ENCODE measurements at places on chromosomes 16 and 17. TPM values are rescaled to one million over a fixed set of nuclear protein-coding genes. Genes with fewer than 3 reads are reported as not detected.

- H3K36me3 ChIP-seq = no peaks in the 10 kb centered on the region
- H3K27me3 ChIP-seq = no peaks in the 10 kb centered on the region
- DNase-seq = no peak
- H3K27ac ChIP-seq = no peak overlapping the region
These were observed 1.1 kb downstream of the UNC13D start for GRCh38 chr17:75842963-75843576.

Gene CNTNAP4
- total RNA-seq = not detected

Gene HIC1
- 1.4 TPM for total RNA-seq

DNA sequence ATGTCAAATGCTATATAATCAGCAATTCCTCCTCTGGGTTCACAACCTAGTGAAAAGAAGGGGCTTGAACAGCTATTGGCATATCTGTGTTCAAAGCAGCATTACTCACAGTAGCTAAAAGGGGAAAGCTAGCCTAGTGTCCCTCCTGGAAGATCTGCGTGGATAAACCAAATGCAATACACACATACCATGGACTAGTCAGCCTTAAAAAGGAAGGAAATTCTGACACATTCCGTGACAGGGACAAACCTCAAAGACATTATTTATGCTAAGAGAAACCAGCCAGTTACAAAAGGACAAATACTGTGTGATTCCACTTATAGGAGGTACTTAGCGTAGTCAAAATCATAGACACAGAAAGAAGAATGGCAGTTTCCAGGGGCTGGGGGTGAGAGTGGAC lies 90.1 kb downstream of the XYLT1 start:
- no peak for DNase-seq
- H3K4me1 ChIP-seq = no peaks in the 10 kb centered on the region
- no peak overlapping the region for H3K4me3 ChIP-seq
- peaks cover 23% of the 10 kb centered on the region for H3K27me3 ChIP-seq

Gene KRT23
- not detected for total RNA-seq

DNA sequence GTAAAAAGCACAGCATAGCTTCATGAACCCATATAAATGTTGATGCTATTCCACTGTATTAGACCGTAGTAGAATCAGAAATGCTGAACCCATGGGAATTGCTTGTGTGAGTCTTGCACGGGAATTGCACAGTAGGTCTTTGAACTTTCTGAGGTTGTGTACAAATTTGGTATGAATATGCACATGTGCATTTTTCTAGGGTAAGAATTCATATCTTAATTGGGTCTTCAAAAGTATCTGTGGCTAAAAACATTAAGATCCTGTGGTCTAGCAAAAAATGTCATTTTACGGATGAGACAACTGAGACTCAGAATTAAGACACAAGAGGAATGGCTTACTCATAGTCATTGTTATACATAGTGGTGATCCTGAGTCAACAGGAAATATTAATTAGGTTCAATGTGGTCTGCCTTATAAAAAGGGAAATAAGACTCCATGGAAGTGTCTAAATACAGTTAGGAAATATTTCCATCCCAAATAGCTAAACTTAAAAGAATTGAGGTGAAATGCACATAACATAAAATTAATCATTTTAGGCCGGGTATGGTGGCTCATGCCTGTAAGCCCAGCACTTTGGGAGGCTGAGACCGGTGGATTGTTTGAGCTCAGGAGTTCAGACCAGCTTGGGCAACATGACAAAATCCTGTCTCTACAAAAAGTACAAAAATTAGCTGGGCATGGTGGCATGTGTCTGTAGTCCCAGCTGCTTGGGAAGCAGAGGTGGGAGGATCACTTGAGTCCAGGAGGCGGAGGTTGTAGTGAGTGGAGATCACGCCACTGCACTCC lies 22.8 kb downstream of the TAOK1 start:
- H3K27ac ChIP-seq = no peak overlapping the region
- no peak overlapping the region for H3K4me3 ChIP-seq
- H3K27me3 ChIP-seq = no peaks in the 10 kb centered on the region
- DNase-seq = no peak
- peaks cover 7% of the 10 kb centered on the region for H3K4me1 ChIP-seq

Gene NOXO1
- total RNA-seq = 4.0 TPM

DNA sequence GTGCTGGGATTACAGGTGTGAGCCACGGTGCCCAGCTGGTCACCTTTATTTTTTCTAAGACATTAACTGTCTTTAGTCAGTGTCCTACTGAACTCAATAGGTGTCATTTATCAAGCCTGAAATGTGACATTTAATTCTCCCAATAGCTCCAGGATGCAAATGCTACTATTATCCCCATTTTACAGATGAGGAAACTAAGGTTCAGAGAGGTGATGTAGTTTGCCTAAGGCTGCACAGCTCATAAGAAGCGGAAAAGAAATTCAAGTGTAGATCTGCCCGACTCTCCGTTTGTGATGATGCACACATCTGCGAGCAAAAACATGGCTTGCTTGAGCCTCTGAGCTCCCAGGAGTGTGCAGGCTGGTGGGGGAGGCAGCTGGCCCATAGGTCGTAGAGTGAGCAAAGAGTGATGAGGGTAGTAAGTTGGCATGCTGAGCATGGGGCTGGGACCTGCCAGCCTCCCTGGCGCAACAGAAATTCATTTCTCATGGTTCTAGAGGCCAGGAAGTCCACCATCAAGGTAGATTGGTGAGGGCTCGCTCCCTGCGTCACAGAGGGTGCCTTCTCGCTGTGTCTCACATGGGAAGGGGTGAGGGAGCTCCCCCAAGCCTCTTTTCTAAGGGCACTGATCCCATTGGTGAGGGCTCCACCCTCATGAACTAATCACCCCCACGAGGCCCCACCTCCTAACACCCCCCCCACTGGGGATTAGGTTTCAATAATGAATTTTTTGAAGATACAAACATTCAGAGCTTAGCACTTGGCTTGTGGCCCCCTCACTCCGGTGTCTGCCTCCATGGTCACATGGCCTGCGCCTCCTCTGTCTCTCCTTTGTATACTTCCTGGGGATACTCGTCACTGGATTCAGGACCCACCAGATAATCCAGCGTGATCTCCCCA lies 141.5 kb upstream of the PLCG2 start:
- H3K4me3 ChIP-seq = no peak overlapping the region
- H3K36me3 ChIP-seq = no peaks in the 10 kb centered on the region
- no peak overlapping the region for H3K27ac ChIP-seq
- no peak for DNase-seq

DNA sequence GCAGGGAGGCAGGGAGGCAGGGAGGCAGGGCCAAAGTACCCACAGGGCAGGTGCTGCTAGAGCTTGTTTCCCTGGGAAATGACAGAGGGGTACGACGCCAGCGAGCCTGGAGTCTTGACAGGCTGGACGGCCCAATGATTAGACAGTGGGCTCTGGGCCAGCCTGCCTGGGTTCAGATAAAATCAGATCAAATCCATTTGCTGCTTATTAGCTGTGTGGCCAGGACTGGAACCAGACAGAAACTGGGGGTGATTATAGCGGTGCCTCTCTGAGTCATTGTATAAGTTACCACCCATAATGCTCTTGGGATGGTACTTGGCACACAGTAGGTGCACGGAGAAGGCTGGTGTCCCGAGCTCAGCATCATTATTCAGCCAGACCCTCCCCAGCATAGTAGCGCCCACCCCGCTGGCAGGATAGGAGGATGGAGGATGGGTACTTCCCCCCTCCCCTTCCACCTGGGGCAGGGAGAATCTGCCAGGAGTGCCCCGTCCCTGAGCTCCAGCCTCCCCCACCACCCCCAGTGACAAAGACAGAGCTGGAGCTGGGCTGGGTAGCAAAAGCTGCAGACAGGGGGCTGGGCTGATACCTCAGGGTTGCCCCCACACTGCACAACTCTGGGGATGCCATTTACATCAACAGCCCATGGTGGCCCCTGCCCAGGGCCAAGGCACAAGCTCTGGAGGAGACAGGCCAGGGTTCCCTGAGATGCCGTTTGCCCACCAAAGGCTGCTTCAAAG lies 77.6 kb upstream of the TNRC6C start:
- no peak overlapping the region for H3K27ac ChIP-seq
- H3K36me3 ChIP-seq = no peaks in the 10 kb centered on the region
- H3K27me3 ChIP-seq = peaks cover 2% of the 10 kb centered on the region
- H3K4me3 ChIP-seq = no peak overlapping the region
- H3K4me1 ChIP-seq = 0 out of 2 replicates have a peak, but pooled peaks cover under 1% of the 10 kb centered on the region

DNA sequence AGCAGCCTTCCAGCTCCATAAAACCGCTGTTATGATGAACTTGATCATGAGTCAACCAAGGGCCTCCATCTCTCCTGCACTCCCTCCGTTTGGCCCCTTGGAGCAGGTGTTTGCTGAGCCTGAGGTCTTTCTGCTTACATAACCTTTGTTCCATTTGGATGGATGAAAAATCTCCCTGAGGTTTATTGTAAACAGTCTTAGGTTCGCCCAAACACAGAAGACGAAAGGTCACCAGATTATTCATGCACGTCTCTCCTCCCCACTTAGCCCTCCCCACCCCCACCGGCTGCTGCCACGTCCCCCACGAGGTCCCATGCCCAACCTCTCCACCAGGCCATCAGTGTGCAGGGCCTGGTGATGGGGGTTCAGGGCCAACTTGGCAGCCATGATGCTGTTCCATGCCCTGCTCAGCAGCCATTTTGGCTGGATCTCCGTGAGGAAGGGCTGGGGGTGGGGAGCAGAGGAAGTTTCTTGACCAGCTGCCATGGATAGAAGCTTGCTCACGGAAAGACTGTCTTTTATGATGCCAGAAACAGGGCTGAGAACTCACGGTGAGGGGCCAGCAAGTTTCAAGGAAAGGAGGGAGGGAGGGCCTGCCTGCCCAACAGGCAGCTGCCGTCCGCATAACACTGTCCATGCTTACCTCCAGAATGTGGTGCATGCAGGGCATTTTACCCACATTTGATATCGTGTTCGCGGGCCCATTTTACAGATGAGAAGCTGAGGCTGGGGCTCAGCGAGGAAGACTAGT lies 47.8 kb upstream of the FOXF1 start:
- no peak for DNase-seq
- peaks cover 6% of the 10 kb centered on the region for H3K27me3 ChIP-seq
- no peaks in the 10 kb centered on the region for H3K4me1 ChIP-seq
- no peak overlapping the region for H3K27ac ChIP-seq

Gene CDK5RAP3
- total RNA-seq = 193 TPM

DNA sequence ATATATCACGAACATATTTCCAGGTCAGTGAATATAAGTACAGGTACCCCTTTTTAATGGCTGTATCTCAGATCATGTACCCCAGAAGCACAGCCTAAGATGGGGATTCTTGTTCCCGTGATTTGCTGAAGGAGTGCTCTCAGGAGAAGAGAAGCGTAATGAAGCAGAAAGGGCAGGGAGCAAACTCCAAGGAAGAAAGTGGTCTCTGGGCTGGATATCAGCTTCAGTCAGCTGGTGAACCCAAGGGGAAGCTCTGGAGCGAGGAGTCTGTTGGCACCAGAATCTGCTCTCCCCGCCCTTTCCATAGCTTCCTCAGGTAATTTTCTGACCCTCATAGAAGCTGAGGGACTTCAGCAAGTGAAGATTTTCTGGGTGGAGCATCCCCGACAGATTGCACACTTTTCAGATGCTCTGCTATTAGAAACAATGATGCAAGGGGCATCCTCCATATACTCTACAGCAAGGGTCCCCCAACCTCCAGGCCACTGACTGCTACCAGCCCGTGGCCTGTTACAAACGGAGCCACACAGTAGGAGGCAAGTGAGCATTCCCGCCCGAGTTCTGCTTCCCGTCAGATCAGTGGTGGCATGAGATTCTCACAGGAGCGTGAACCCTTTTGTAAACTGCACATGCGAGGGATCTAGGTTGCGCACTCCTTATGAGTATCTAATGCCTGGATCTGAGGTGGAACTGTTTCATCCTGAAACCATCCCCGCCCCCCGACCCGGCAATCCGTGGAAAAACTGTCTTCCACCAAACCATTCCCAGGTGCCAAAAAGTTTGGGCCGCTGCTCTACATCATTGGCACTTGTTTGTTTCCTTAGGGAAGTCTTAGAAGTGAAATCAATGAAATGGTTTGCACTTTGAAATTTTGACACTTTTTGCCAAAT lies 4.4 kb downstream of the FAHD1 start:
- H3K27me3 ChIP-seq = no peaks in the 10 kb centered on the region
- no peak overlapping the region for H3K4me3 ChIP-seq
- peaks cover 8% of the 10 kb centered on the region for H3K36me3 ChIP-seq
- no peak overlapping the region for H3K27ac ChIP-seq
- peaks cover 7% of the 10 kb centered on the region for H3K4me1 ChIP-seq
- no peak for DNase-seq

DNA sequence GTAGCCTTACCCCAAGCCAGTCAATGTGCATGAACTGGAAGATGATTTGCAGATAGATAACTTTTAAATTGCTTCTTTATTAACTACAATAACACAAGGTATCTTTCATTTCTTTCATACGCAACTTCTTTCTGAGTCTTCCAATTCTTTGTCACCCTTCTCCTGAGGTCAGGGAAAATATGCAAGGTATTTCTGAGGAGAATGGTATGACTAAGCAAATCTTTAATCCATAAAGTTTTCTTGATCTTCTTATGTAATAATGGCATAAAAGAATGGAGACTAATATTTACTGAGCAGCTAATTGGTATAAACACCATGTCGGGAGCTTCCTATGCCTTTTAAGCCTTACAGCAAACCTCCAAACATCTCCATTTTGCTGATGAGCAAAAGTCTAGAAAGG lies 438.9 kb downstream of the KCNJ2 start:
- no peak for DNase-seq
- no peaks in the 10 kb centered on the region for H3K4me1 ChIP-seq
- no peak overlapping the region for H3K4me3 ChIP-seq

DNA sequence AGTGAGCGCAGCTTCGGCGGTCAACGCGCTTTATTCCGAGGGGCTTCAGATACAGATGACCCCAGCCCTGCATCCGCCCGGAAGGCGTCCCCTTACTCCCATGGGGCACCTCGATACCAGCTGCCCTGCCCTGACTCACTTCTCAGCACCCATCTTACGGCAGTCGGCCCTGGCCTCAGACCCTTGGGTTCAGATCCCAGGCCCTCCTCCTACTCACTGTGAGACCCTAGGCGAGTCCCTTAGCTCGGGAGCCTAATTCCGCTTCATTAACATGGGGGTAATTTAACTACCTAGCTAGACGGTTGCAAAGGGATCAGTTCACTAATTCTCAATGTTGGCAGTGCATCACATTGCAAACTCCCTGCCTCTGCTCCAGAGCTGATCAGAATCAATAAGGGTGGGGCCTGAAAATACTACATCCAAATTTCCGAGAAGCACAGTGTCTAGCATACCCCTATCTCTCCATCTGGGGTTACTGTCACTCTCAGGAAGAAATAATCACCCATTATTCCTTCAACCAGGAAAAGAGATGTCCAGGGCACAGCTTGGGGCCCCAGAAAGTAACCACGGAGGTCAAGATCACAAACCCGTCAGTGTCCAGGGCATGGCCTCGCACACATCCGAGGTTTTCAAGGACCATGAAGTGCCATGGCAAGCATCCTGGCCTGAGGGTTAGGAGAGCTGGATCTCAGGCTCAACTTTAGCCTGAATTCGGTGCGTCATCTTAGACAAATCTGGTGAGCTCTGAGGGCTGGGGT lies 415 bp upstream of the FLOT2 start:
- peak overlapping the region; percentile 83 for H3K27ac ChIP-seq
- peaks cover 18% of the 10 kb centered on the region for H3K4me1 ChIP-seq
- H3K27me3 ChIP-seq = no peaks in the 10 kb centered on the region
- no peak for DNase-seq

Gene TBC1D3
- not detected for total RNA-seq

- 0 out of 2 replicates have a peak, but pooled peaks cover 2% of the 10 kb centered on the region for H3K27me3 ChIP-seq
- no peaks in the 10 kb centered on the region for H3K36me3 ChIP-seq
- H3K4me3 ChIP-seq = no peak overlapping the region
- no peak for DNase-seq
These were observed 23.8 kb downstream of the PDILT start for GRCh38 chr16:20380782-20381181.

All from Panc1 (cell line).